Activated T-cell treated with anti-CD3 and anti-CD28 coated beads, Interleukin-2, amount 50 U/mL, for 48 hours (primary cell): ENCODE measurements at places on chromosomes 12 and 14.

- DNase-seq, result peak; percentile 50
These were observed 13.1 kb upstream of the ITGA5 start for GRCh38 chr12:54431911-54432814.

DNA sequence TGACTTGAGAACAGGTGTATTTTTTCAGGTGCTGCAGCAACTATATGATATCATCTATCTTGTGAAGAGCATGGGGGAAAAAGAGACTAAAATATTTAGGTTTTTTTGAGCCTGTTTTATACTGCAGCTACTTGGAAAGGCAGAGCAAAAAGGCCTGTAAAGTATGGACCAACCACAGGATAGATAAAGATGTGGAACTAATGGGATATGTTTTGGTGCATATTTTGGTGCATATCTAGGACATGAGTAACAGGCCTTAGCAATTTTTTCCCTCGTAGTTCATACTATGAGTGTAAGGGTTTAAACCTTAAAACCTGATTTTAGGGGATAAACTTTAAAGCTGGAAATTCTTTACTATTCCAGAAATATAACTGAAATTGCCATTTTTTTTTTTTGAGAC is 6.0 kb upstream of the GTSF1 start:
- no peak for DNase-seq

GRCh38 chr14:24958271-24958670 is 91.7 kb downstream of the STXBP6 start:
- no peak for DNase-seq

- DNase-seq, result no peak
These were observed 1472.5 kb upstream of the SEL1L start for GRCh38 chr14:83006121-83006670.

DNA sequence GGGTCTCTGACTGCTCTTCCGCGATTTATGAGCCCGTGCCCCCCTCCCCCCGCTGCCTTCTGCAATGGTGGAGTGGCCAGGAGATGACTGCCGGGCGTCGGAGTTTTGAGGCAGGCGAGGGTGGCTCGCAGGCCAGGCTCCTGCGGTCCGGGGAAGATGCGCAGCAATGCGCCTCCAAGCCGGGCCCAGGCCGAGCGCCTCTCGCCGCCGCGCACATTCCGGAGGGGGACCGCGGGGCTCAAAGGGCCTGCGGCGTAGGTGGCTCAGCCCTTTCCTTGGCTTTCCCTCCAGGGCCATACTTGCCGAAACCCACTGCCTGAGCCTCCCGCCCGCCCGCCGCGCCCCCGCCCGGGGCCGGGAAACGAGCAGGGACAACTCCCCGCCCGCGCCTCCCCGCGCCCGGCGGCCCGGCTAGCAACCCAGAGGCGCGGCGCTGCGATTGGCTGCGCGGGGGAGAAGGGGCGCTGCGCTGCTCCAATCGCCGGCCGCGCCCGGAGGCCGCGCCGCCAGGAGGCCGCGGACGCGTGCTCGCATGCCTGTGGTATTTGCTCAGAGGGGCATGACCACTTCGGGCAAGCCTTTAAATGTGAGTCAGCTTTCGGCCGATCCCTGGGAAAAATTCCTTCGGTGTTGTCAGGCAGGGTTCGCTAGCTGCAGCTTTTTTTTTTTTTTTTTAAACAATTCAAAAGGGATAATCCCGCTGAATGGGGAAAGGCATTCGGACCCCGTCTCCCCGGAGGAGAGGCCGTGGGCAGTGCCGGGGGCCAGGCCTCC is 157.9 kb upstream of the PARP11 start:
- DNase-seq, result peak; percentile 80

DNA sequence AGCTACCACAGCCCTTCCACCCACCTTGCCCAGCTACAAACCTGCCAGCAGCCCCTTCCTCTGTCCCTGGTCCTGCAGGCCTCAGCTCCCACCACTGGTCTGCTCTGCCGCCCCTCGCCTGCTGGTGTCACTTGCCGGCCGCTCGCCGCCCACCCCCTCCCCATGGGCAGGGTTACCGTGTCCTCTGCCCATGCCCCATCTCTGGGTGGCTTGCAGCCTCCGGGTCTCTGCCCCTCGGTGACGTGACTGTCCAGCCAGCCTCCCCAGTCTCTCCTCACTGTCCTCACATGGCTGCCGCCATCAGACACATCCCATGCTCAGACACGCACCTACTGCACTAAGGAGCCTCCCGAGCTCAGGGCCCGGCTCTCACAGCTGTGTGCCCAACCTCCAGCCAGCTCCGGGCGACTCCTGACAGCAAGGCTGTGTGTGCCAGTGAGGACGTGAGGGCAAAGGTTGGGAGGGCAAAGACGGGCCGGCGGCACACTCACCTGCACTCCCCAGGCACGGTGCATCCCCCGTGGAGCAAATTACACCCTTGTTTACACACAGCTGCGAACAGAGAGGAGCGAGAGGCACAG is 13.4 kb downstream of the JAG2 start:
- no peak for DNase-seq

DNA sequence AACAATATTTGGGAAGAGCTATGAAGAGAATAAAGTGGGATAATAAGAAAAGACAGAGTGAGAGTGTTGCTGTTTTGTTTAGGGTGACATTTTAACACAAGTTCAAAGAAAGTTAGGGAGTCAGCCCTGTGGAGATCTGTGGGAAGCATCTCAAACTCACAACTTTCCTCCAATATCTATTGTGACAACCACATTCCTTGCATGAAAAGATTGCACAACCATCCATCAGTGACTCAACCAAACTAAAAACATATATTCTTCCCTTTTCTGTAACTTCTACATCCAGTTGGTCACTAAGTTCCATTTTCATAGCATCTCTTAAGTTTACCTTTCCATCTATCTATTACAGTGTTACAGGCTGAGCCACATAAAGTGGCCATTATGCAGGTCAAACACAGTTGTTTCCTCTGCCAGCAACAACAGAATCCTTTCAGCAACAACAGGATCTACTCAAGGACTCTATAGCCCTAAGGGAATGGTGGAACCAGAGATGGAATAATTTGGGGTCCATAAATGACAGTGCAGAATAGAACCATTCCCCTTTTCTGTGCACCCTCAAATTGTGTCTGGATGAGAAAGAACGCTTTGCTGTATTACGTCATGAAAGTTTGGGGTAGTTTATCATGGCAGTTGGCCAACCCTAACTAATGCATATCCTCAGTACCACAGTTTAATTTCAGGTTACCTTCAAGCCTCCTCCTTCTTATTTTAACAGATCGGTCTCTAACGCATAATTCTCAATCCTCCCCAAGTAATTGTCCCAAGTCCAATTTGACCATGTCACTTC is 118.8 kb downstream of the ST8SIA1 start:
- no peak for DNase-seq

- no peak for DNase-seq
These were observed 57.1 kb upstream of the PCED1B start for GRCh38 chr12:47022296-47022695.

GRCh38 chr12:93146263-93146939 is 217.3 kb upstream of the EEA1 start:
- DNase-seq, result no peak

- DNase-seq, result no peak
These were observed 271.6 kb downstream of the NPAS3 start for GRCh38 chr14:33210311-33210710.

DNA sequence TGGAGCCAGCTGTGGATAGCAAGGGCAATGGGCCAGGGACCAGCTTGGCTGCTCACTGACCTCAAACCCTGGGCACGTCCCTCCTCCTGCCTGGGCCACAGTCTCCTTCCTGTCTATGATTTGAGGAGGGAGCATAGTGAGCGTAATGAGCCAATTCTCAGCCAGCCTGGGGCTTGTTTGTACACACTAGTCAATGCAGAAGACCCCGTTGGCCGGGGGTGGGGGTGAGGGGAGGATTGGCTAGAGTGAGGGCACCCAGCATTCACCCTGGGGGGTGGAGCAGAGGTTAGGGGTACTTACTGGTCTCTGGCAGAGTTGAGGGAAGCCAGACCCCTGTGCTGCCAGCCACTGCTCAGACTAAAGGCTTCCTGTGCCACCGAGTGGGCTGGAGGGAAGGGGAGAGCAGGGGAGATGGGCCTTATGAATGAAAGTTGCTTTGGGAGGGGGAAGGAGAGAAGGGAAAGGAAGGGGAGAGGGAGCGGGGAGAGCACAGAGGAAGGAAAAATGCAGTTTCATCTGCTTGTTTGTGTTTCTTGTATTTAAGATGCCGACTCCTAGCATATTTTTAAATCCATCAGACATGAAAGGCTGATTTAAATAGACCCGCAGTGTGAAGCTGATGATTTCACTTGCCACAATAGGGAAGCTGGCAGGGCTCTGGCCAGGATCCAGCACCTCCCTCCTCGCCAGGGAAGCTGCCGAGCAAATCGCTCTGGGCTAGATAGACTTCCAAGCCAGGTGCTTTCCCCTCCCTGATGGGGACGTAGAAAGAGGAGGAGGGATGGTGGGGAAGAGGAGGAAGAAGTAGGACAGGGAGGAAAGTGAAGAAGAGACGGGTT is 114.0 kb downstream of the PRMT8 start:
- no peak for DNase-seq

- no peak for DNase-seq
These were observed 138.6 kb downstream of the EPS8 start for GRCh38 chr12:15650399-15651128.

DNA sequence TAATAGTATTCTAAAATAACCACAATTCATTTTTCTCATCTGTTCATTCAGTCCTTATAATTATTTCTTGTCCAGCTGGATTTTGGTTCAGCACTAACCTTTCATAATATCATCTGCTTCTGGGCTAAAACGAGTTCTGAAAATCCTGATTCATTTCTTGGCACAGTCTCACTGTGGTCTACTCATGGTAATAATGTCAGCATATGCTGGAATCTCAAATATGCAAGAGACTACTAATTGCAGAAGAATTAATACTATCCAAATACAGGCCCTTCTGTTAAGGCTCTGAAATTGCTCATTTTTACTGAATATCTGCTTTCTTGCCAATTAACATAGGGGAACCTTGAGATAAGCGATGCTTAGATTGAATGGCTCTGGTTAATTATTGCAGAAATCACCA is 597.1 kb downstream of the RPL10L start:
- DNase-seq, result no peak

GRCh38 chr14:99852578-99852977 is 59.4 kb downstream of the EML1 start:
- DNase-seq, result no peak

DNA sequence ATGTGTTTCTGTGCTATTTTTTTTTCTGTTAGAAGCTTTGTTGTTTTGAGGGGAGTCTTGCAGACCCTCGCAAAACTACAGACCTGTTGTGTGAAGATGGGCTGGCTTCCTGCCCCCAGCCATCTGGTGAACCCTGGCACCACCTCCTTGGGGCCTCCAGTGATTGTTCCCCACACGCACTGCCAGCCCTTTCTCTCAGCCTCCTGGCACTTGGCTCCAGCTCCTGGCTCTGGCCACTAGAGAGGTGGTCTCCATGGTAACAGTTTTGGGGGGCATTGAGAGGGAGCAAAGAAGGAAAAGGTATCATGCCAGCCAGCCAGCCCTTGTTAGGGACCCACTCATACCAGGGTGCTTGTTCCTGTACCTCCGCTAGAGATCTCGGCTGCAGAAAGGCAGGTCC is 176.4 kb upstream of the RPH3A start:
- no peak for DNase-seq

DNA sequence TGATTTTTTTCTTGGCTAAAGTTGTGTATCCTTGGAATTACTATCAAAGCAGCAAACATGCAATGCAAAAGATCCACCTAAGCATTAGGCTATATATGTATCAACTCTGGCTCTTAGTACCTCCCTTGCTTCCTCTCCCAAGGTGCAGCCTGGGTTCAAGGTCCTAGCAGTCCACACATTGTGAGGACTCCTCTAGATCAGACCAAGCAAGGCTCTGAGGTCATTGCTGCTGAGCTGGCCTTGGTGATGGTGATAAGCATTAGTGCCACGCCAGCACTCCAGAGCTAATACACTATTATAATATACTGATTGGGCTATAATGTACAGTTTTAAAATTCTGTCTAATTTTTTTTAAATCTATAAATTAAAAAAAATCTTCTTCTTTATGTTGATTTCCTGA is 196.9 kb upstream of the BTG1 start:
- no peak for DNase-seq

- DNase-seq, result no peak
These were observed 145.0 kb downstream of the CAND1 start for GRCh38 chr12:67414011-67414715.

DNA sequence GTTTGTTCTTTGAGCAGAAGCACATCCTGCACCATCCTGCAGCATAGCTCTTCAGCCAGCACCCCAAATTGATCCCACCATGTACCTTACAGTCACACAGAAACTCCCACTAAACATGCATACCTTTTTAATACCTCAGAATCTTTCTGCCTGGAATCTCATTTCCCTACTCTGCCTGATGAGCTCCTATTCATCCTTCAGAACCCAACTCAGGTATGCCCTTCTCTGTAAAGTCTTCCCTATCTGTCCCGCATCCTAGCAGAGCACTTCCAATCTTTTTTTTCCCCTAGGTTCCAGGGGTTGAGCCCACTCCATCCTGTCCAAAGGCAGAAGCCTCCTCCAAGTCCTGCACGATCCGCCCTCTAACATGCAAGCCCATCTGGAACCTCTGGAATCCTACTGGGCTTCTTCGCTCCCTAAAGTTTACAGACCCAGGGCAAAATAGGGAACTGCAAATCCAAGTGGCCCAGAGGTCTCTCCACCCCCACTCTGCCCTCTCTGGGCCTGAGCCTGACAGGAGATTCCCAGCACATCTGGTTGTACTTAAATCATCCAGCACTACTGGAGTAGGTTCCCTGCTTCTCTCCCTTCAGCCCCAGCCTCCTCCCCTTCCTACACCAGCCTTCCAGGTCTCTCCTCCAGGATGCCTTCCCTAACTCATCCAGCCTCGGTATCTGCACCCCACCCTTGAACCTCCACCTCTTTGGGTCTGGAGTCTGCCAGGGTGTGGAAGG is 4.1 kb upstream of the FIGNL2 start:
- no peak for DNase-seq

DNA sequence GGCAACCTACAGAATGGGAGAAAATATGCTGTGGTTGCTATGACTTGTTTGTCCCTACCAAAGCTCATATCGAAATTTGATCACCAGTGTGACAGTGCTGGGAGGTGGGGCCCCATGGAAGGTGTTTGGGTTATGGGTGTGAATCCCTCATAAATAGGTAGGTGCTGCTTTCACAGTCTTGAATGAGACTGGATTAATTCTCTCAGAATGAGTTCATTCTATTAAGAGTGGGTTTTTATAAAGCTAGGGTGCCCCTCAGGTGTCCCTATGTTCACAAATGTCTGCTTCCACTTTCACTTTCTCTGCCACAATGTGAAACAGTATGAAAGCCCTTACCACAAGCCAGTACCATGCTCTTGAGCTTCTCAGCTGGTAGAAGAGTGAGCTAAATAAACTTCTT is 133.5 kb downstream of the CPNE8 start:
- peak; percentile 20 for DNase-seq

DNA sequence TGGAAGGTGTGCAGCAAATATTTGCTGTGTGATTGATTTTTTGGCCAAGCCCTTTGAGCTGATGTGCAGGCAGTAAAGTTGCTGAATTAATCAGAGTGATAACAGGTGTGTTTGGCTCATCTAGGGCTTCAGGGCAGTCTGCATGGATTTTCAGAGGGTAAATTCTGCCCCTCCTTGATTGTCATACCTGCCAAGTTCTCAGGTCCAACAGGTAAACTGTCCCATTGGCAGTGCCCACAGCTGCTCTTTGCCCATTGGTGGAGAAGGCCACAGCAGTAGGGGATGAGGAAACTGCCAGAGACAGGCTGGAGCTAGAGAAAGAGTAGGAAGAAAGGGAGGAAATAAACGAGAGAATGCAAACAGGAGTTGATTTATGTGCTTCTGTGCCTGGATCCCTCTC is 33.6 kb downstream of the TEP1 start:
- no peak for DNase-seq

- no peak for DNase-seq
These were observed 130.8 kb upstream of the PTPRQ start for GRCh38 chr12:80313209-80313608.
